ENCODE measurements at places on chromosomes 6 and 20.

DNA sequence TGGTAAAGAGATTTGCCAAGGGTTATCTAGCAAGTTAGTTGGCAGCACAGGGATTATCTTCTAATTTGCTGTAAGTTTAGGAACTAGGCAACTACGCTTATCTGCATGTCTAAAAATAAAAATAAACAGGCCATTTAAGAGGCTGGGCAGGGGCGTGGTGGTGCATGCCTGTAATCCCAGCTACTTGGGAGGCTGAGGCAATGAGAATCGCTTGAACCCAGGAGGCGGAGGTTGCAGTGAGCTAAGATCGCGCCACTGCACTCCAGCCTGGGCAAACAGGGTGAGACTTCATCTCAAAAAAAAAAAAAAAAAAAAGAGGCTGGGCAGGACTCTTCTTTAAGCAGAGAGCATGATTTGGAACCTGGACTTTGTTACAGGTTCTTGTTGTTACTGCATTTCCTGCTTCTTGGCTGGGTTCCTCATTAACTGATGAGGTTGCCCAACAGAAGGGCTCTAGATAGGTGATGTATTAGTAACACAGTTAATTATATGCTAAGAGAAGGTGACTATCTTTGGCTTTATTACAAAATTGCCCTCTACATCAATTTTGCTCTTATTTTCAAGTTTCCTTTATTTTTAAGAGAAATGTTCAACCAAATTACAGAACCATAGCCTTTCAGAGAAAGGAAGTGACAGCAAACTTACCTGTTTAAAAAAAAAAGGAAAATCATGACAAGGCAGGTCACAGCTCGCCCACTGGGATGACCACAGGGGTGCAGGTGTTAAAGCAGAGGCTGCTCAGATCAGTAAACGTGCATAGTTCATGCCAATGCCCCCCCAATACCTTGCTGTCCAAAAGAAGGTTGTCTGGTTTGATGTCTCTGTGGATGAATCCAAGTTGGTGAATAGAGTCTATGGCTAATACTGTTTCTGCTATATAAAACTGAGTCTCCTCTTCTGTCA is 32.5 kb downstream of the STK38 start:
- no peak for DNase-seq

DNA sequence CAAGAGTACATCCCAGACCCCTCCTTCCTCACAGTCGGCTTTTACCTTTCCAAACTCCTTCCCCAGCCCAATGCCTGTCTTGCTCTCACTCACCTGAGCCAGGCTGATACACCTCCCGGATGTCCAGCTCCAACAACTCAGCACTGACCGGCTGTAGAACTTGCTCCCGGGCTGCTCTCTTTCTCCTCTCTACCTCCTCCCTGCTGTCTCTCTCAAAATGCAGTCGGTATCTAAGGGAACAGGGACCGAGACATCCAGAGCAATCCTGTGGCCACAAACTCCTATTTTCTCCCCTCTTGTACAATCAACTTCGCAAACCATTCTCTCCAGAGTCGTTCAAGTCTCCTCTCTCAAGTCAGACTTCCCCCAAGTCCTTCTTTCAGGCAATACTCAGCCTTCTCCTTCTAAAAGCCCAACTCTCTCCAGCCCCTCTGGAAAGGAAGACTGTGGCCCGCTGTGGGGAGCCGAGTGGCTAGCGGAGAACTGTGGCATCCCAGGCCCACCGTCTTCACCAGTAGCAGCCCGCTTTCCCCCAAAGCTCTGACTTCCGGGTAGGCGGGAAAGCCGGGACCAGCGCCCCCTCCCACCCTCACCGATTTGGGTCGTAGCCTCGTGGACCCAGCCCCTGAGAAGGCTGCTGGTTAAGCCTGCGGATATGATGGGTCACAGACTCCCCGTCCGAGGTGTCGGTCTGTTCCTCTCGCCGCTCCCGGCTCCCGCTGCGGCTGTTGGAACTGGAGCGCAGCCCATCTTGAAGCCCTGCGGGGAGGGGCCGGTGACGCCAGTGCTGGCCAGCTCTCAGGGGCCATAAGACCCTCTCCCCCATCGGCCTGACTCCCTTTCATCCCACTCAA is 1.1 kb downstream of the GNL1 start:
- DNase-seq: no peak

DNA sequence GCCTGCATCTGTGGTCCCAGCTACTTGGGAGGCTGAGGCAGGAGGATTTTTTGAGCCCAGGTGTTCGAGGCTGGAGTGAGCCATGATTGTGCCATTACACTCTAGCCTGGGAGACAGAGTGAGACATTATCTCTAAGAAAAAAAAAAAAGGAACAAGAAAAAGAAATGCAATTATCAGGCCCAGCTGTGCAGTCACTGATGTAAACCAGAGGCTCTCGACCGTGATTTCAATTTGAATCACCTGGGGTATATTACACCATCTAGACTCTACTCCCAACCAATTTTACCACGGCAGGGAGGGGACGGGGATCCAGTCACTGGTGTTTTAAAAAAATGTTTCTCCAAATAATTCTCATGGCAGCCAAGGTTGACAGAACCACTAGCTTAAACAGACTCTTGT is 48.8 kb upstream of the NKX2-2 start:
- DNase-seq: no peak

- DNase-seq: peak; percentile 75
These were observed 173.4 kb downstream of the PLCB1 start for GRCh38 chr20:8305449-8305978.

DNA sequence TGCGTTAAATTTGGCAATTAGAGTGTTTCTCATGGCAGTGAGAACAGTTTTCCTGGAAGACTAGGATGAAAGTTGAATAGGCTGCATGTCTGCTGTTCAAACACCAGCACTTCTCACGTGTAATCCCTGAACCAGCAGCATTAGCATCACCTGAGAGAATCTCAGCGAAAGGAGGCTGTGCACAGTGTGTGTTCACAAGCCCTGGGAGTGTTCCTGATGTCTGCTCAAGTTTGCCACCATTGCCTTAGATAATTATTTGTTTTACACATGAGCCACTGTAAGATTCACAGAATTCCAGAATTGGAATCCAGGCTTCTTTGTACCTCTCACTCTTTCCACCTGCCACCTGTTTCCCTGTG is 117.3 kb downstream of the JARID2 start:
- DNase-seq: no peak
